Stimulated activated CD4-positive, alpha-beta T cell treated with anti-CD3 and anti-CD28 coated beads, Interleukin-1b, Interleukin-23, amount 100 ng/mL, for 1 hour (primary cell): ENCODE measurements at places on chromosomes 4 and X.

DNA sequence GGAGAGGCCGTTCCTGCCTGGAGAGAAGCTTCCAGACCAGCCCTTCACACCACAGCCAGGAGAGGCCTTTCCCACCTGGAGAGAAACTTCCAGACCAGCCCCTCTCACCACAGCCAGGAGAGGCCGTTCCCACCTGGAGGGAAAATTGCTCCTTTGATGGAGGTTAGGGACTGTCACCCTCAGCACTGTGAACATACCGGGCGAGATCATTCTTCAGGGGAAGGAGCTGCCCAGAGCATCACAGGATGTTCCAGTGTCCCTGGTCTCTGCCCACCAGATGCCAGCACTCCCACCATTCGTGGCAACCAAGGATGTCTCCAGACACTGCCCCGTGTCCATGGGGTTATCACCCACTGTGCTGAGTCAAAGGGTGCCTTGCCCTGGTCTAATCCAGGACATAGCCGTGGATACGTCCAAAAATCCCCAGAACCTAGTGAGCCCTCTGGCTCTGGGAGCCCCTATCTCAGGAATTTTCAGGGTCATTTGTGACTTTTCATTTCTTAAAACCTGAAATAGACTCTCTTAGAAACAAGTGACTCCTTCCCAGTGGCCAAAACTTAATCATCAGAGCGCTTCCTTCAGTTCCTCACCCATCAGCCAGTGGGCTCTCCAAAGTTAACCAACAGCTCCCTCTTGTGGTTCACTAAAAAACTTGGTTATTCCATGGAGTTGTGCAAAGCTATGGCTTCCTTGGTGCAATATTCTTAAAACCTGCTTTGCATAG lies 80.2 kb downstream of the CRMP1 start:
- DNase-seq, result no peak

- DNase-seq, result no peak
These were observed 12.8 kb upstream of the IQSEC2 start for GRCh38 chrX:53294024-53294648.

- DNase-seq, result no peak
These were observed 14.6 kb upstream of the HNRNPD start for GRCh38 chr4:82388405-82388804.

DNA sequence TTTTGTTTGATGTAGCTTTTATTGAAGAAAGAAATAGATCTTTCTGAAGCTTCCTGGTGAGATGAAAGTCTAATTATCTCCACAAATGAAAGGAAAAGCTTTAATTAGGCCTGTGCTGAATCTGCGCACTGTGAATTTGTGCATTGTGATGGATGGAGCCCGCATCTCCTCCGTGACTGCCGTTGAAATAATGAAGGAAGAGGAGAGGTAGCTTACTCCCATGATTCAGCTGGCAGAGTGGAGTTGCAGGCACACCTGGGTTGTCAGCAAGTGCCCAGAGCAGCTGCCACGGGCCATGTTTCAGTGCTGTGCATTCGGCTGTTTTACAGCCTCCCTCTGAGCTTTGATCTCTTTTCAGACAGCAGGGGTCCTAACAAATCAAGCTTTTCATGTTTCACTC lies 735.3 kb upstream of the TENM3 start:
- no peak for DNase-seq

DNA sequence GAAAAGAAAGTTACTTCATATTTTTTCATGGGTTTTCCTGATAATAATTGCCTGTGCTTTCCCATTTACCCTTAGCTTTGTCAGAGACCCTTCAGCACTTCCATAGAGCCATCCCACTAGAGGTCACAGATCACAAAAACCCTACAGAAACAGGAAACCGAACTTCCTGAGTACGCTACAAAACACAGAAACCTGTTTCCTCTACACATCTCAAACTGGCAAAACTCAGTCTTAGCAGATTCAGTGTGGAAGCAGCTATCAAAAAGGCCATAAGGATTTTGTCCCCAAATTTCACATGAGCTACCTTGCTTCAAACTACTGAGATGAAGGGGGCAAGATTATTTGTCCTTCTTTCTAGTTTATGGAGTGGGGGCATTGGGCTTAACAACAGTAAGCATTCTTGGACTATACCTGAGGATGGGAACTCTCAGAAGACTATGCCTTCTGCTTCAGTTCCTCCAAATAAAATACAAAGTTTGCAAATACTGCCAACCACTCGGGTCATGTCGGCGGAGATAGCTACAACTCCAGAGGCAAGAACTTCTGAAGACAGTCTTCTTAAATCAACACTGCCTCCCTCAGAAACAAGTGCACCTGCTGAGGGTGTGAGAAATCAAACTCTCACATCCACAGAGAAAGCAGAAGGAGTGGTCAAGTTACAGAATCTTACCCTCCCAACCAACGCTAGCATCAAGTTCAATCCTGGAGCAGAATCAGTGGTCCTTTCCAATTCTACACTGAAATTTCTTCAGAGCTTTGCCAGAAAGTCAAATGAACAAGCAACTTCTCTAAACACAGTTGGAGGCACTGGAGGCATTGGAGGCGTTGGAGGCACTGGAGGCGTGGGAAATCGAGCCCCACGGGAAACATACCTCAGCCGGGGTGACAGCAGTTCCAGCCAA lies at the start of gene MMRN1:
Gene MMRN1 (plus strand): TSS at position 206 of the 902 bp plus-strand sequence. CDS start 118 bp downstream, at position 324.
- no peak for DNase-seq

- no peak for DNase-seq
These were observed 6.5 kb downstream of the SH3BP2 start for GRCh38 chr4:2799224-2799911.

DNA sequence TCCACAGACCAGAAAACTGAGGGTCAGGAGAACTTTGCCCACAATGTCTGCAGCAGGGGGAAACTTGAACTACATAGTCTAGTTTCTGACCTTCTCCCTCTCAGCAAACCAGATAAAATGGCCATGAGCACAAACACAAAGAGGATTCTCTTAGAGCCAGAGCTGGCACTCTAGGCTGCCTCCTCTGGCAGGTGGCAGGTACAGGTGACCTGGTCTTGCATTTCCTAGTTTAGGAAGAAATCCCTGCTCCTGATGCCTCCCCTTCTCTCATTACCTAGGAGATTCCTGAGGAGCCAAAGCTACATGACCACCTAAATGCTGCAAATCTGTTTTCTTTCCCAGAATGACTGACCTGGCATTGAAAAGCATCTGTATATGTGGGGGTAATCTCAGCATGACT lies 45.1 kb downstream of the ARHGEF9 start:
- DNase-seq, result no peak

GRCh38 chr4:4267981-4268380 lies 20.0 kb upstream of the TMEM128 start:
- DNase-seq, result no peak

DNA sequence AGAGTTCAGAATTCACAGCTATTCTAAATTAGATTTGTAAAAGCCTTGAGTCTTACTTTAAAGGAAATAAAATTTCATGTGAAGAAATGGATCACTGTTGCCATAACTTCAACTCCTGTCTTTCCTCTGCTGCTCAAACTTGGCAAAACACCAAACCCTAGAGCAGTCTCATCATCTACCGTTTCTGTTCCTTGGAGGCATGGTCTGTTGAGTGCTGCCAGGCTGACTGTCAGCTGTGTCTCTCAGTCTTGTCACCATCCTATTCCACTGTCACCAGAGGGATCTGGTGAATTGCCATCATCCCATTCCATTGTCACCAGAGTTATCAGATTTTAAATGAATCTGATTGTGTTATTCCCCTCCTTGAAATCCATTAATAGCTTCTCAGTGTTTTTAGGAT lies 55.6 kb downstream of the STIM2 start:
- DNase-seq, result no peak

GRCh38 chrX:119040432-119040831 lies 32.4 kb upstream of the CT47C1 start:
- DNase-seq, result no peak

DNA sequence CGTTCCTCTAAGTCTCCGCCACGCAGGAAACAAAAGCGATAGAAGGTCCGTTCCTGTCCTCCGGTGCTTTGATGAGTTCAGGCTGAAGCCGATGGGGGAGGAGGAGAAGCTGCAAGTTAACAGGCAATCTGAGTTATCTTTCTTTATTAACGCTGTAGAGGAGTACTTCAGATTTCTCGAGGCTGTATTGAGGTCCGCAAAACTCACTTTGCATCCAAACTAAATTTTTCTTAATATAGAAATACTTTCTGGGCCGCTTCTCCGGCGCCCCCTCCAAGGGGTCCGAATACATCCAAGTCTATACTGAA lies 395 bp upstream of the SOWAHB start:
- no peak for DNase-seq

GRCh38 chr4:146453181-146453807 lies 68.4 kb downstream of the SLC10A7 start:
- no peak for DNase-seq

DNA sequence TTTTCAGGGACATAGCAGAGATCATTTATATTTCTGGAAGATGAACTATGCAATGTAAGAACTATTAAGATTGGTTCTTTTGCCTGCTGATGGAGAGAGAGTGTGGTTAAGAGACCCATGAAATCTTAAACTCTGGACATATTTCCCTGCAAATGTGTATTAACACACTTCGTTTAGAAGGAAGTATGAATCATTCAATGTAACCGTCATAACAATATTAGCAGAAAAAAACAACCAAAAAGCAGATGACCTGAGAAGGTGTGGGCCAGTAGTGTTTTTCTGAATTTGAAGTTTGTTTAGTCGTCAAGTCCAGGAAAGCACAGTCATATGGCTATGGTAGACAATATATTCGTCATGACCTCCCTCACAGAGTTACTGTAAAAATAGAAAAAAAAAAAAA lies 2.5 kb upstream of the TMPRSS11D start:
- DNase-seq, result no peak

GRCh38 chr4:182533964-182534363 lies 290.8 kb downstream of the TENM3 start:
- DNase-seq, result no peak

DNA sequence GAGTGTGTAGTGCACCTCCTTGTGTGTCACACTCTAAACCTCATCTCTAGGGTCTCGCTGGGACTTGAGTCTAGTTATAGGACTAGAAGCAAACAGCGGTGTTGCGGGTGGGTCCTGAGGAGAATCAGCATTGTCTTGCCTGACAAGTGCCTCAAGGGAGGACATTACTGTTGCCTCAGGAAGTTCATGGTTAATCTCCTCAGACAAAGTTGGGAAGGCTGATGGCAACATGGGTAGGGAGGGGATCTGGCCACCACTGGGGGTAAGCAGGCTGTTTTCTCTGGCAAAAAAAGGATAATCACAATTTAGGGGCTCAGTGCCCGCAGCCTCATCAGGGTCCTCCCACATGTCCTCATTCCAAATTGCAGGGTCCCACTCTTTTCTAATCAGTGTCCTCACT lies 12.4 kb downstream of the ASB12 start:
- DNase-seq, result no peak

- DNase-seq, result no peak
These were observed 57.3 kb downstream of the SPINK2 start for GRCh38 chr4:56764223-56764622.

DNA sequence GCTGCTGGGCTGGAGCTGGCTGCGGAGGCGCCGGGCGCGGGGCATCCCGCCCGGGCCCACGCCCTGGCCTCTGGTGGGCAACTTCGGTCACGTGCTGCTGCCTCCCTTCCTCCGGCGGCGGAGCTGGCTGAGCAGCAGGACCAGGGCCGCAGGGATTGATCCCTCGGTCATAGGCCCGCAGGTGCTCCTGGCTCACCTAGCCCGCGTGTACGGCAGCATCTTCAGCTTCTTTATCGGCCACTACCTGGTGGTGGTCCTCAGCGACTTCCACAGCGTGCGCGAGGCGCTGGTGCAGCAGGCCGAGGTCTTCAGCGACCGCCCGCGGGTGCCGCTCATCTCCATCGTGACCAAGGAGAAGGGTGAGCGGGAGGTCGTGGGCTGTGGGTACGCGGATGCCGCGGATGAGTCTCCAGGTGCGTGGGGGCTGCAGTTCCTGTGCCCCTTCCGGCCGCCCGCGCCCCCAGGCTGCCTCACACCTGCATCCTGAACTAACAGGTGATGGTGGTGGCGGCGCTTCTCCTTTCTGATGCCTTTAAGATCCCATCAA lies 499 bp downstream of the CYP2U1 start:
- DNase-seq, result no peak

DNA sequence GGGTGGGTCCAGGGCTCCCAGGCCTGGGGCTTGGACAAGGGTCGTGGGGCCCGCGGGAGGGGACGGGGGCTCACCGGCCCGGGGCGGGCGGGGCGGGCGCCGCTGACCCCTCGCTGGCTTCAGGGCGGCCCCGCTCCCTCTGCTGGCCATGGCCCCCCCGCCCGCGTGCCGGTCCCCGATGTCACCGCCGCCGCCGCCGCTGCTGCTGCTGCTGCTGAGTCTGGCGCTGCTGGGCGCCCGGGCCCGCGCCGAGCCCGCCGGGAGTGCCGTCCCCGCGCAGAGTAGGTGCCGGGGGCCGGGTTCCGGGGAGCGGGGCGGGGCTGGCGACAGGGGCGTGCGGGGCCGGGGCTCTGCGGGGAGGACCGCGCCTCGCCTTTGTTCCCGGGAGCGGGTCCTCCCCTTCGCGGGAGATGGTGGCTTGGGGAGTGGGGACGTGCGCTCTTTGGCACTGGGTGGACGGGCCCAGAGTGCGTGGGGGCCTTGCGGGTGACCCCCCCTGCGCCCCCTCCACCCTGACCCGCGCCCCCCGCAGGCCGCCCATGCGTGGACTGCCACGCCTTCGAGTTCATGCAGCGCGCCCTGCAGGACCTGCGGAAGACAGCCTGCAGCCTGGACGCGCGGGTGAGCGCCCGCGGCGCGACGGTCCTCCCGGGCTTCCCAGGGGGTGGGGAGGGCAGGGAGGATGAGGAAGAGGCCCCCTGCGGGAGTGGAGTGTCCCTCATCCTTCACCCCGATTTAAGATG lies 16.8 kb upstream of the NAT8L start:
- DNase-seq, result no peak

DNA sequence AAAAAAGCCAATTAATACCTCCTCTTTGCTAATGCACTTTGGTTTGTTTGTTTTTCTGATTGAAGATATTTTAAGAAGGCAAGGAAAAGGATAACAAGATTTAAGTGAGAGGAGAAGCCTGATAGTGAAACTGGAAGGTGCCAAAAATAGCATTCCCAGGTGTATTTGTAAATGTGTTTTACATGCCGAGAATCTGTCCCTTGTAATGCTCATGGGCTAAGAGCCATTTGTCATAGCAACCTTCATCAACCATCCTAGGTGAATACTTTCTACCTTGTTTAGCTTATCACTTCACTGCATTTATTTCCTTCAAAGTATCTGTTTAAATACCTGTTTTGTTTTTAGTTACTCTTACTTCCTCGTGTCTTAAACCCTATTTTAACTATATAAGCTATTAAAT lies 127.8 kb downstream of the KCTD8 start:
- no peak for DNase-seq

- DNase-seq, result no peak
These were observed 829.9 kb downstream of the FAT4 start for GRCh38 chr4:126144543-126145237.

GRCh38 chrX:27336466-27337091 lies 126.6 kb downstream of the PPP4R3C start:
- DNase-seq, result no peak

GRCh38 chr4:6341696-6342095 lies 72.0 kb downstream of the WFS1 start:
- DNase-seq, result no peak

- no peak for DNase-seq
These were observed 737.8 kb upstream of the FRG1 start for GRCh38 chr4:189202869-189203271.

GRCh38 chr4:1871471-1872021 lies 353 bp downstream of the NSD2 start:
- no peak for DNase-seq
